Brain microvascular endothelial cell (primary cell): ENCODE measurements at places on chromosomes 6 and 20.

- peak; percentile 58 for DNase-seq
Observed at GRCh38 chr6:169099411-169100202, 154.0 kb downstream of the THBS2 start.

- DNase-seq: peak; percentile 47
Observed at GRCh38 chr6:131754715-131755567, 44.1 kb upstream of the CTAGE9 start.

DNA sequence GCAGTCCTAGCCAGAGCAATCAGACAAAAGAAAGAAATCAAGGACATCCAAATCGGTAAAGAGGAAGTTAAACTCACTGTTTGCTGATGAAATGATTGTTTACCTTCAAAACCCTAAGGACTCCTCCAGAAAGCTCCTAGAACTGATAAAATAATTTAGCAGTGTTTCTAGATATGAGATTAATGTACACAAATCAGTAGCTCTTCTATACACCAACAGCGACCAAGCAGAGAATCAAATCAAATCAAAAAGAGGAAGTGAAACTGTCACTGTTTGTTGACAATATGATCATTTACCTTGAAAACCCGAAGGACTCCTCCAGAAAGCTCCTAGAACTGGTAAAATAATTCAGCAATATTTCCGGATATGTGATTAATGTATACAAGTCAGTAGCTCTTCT is 21.7 kb downstream of the SERPINB9 start:
- DNase-seq: no peak

DNA sequence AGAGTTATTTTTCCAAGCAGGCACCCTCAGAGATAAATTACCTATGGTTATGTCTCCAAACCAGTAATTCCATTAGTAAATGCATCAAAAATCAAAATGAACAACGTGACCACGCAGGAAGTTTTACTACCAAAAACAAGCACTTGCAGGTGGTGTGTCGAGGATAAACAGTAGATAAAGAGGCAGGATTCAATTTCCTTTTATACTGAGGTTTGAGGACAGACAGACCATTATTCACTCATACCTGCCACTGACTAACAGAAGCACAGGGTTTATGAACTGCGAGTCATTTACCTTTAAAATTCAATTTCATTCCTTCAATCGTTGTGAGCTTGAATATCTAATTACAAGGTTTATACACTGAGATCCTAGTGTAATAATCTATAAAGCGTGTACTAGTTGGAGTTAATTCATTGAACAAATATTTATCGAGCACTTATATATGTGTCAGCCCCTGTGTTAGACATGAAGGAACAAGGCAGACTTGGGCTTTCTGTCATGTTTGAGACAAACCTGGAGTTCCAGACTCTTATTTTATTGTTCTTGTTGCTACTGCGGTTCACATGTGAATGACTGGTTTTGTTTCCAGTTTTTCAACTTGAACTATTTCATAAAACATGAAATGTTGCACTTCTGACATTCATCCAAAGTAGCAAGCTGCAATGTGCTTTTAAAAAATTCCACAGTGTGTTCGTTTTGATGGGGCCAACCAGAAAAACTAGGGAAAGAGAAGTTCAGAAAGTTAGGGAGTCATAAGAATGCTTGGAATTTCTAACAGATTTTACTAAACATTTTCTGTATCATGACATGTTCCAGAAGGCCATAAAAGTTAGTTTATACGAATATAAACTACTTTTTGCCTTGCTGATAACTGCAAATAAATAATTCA is 205.6 kb downstream of the UST start:
- DNase-seq: no peak

GRCh38 chr6:118187568-118188164 is 280.6 kb downstream of the SLC35F1 start:
- peak; percentile 11 for DNase-seq

DNA sequence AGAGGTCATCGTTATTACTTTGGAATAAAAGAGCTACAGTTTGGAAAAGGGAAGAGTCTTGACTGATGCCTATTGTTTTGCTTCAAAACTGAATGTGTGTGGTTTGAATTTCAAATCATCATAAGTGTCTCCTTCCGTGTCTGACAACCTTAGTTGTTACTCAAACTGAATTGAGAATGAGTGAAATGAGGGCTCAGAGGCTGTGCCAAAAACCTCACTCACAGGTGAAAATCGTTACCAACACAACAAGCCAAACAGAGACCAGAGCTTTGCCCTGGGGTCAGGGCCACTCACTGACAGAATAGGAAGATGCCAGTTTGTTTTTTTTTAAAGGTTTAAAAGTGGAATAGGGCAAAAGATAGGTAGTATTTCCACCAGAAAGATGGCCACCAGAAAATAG is 15.2 kb upstream of the SIRT5 start:
- DNase-seq: no peak

DNA sequence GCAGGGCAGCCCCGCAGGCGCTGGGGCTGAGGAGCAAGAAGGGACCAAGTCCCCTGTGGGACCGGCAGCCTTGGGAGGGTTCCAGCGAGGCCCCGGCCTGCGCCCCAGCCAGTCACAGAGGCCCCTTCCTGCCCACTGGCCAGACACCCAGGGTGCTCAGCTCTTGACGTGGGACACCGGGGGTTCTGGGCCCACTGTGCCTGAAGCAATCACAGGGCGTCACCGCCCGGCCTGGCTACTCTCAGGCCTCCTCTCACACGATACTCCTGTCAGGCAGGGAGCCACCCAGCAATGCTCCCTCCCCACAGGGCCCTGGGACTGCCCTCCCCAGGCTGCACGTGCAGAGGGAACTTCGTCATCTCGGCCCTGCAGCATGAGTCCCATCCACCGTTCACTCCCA is 14.5 kb downstream of the TAF4 start:
- no peak for DNase-seq

DNA sequence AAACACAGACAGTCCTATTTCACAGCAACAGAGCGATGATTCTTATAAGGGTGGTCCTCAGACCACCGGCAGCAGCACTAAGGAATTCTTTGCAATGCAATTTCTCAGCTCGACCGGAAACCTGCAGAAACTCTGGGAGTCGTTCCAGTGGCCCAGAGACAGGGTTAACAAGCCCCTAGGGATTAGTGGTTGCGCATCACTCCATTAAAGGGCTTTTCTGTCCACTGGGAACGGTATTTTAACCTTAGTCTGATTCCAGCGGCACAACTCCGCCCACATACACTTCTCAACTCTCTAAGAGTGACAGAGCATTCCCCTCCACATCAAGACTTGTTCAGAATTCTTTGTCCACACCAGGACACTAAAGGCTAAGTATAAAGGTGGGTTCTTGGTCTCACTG is 341.5 kb downstream of the TFAP2A start:
- no peak for DNase-seq

DNA sequence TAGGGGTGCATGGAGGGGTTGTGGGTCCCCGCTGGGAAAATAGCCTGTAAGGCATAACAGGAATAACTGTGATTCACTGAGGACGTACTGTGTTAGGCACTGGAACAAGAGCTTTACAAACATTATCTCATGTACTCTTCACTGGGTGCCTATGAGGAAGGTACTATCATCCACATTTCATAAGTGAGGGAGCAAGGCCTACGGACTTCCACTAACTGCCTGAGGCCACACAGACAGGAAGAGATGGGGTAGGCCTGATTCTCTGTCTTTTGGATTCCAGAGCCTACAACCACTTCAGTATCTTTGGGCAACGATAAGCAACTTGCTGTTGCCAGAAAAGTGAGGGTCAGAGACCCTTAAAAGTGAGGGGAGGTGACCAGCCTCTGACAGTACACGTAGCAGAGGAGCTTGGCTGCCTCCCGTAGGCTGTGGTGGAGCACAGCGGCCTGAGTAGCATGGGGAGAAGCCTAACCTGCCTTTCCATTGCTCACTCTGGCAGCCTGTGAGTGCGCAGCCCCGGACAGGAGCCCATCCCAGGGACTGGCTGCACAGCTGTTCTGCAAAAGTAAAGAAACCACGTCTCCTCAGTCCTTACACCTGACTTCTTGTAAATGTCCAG is 30.4 kb downstream of the PSMB1 start:
- DNase-seq: no peak

DNA sequence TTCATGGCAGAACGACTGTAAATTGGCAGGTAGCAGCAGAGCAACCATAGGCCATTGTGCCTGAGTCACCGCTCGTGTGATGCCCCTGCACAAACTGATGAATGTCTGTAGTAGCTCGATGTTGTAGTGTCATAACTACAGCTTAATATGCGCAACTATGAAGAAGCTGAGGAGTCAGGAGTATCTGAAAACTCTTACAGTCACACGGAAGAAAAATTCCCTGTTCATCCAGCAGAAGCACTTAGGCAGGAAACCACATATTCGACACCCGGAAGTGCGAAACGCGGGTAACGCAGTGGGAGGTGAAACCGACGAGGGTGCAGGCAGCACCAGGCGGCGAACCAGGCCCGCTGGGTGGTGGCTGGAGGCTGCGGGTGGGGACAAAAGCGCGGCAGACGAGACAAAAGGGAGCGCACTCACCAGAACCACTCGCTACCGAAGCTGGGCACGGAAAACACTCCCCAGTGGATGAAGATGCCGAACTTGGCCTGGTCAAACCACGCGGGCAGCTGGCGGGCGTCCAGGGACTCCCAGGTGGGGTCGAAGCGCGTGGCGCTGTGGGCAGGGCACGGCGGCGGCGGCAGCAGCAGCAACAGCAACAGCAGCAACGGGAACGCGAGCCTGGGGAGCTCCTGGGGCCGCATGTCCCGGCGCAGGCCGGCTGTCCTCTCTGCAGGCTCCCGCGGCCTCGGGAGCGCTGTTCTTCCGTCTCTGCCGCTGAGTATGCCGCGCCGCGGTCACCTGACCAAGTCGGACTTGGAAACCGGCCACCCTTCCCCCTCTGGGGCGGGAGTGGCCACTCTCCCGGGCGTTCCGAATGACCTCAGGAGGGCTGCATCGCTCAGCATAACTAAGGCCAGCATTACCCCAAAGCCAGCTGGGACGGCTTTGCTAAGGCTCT is at the start of gene FUCA2:
FUCA2 (minus strand) TSS at position 730 of the 901 bp plus-strand sequence; CDS start at position 644, 86 bp downstream.
- peak; percentile 73 for DNase-seq

GRCh38 chr6:31349301-31349700 is 7.7 kb downstream of the HLA-B start:
- DNase-seq: no peak

DNA sequence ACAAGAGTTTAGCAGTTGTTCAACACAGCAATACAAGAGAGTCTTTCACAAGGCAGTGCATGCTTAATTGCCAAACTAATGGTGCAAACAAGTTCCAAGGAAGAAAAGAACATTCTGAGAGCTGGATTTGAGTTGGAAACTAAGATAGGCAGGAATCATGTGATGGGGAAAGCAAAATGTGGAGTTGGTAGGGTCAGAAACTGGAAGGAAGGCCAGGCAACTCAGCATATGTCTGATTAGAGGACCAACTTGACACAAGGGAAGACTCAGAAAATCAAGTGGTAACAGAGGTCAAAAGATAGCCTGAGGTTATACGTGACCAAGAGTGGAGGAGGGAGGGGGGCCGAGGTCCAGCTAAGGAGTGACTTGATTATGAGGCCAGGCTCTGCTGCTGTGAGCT is 117.3 kb downstream of the SMLR1 start:
- no peak for DNase-seq

DNA sequence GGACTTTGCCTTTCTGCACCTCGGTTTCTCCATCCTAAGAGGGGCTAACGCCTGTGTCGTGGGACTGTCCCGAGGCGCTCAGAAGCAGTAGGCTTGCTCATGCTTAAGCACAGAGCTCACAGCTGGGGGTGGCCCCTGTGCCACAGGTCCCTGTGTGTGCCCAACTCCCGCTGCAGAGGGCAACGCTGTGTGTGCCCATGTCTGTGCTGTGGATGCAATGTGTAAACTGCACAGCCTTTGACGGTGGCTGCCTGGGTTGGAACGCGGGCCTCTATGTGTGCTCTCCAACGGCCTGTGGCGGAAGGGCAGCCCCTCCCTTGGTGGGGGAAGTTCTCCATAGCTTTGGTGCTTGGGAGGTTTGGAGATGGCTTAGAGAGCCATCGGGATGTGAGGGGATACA is 10.7 kb upstream of the GATA5 start:
- no peak for DNase-seq

- peak; percentile 16 for DNase-seq
Observed at GRCh38 chr20:8209061-8209460, 77.0 kb downstream of the PLCB1 start.

DNA sequence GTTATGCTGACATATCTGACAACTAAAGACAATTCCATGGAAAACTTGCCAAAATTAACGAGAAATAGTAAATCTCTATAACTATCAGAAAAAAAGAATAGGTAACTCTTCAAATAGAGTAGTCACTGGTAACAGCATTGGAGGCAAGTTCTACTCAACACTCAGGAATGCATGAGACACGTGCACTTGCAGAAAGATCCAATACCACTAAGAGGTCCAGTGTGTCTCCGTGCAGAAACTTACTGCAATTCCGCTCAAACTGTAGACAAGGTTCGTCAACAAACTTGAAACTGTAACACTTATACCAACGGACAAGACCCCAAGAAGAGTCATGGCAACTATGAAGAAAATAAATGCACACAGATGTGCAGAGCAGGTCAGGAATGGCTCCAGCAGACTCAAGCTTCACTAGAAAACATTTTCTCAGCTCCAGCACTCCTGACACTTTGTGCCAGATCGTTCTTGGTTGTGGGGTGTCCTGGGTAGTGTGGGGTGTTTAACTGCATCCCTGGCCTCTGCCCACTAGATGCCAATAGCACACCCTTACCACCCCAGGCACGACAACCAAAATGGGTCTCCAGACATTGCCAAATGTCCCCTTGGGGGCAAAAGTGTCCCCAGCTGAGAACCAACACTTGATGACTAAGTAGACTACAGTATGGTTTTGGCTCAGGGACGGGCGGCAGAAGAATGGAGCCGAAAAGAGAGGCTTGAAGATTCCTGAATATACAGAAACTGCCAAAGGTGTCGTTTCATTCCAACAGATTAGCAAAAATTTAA is 134.8 kb downstream of the DTNBP1 start:
- DNase-seq: no peak

GRCh38 chr20:49156481-49156880 is 31.7 kb downstream of the STAU1 start:
- DNase-seq: no peak

DNA sequence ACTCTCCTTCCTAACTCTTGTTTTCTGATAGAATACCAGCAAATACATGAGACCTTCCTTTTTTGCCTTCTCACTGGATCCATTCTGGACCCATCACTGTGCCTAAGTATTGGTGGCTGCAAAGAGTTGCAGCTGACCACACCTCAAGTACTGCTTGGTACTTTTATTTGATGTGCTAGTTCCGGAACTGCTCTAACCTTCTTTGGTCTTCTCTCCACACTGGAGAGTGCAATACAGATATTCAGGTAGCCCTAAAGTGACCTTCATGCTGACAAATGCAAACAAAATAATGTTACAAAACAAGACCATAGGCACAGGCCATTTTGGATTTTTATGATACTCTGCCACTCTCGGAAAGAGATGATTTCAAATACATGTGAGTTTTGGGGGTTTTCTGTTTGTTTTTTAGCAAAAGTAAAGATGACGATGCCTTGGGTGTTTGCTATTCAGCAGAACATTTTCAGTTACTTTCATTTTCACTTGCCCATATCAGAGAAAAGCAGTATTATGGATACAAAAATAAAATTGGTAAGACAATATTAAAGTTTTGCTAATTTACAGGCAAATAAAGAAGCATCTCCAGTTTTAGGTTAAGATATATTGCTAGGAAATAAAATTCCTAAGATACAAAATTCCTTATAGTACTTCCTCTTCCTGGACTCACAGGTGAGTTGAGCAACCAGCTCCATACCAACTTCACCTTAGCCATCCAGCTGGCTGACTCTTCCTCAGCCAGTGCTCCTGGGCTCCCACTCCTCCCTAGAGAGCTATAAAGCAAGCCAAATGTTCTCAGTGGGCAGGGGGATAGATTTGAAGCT is 42.0 kb downstream of the PTPRK start:
- no peak for DNase-seq
